ENCODE measurements at places on chromosomes 1 and 21. TPM values are rescaled to one million over a fixed set of nuclear protein-coding genes. Genes with fewer than 3 reads are reported as not detected.

The TTC24 gene
- total RNA-seq: not detected

The BSND gene
- total RNA-seq: not detected

The FAM177B gene
- not detected for total RNA-seq

The CFHR2 gene
- total RNA-seq: not detected

The AKR7A3 gene
- total RNA-seq: 0.33 TPM

The SMPDL3B gene
- 23.3 TPM for total RNA-seq

The SDC3 gene
- 49.0 TPM for total RNA-seq

DNA sequence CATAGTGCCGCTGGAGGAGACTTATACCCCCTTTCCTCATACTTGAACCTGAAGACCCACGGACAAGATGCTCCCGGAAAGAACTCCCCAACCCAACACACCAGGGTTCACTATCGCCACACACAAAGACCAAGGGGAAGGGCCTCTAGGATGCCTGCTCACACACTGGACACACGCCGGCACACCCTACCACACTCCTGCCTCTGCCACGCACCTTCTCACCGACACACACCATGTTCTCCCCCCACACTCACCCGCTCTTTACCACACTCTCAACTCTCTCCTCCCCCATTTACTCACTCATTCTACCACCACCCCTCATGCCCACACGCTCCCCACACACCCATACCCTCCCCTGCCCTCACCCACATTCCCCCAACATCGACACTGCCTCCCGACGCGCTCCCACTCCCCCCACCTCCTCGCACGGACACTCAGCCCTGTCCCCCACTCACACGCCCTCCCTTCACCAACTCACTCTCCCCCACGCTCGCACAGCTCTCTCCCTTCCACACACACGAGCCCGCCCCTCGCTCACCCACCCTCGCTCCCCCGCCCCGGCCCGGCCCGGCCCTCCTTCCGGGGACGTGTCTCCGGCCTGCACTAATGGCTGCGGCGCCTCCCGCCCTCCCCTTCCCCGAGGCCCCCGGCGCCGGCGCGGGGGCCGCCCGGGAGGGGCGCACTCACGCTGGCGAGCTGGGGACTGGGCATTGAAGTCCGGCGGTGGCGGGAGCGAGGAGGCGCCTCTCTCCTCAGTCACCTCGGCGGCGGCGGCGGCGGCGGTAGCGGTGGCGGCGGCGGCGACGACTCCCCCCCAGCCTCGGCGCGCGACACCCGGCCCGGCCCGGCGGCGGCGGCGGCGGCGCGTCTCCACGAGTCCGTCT lies 626 bp downstream of the PTP4A2 start:
- DNase-seq: no peak

DNA sequence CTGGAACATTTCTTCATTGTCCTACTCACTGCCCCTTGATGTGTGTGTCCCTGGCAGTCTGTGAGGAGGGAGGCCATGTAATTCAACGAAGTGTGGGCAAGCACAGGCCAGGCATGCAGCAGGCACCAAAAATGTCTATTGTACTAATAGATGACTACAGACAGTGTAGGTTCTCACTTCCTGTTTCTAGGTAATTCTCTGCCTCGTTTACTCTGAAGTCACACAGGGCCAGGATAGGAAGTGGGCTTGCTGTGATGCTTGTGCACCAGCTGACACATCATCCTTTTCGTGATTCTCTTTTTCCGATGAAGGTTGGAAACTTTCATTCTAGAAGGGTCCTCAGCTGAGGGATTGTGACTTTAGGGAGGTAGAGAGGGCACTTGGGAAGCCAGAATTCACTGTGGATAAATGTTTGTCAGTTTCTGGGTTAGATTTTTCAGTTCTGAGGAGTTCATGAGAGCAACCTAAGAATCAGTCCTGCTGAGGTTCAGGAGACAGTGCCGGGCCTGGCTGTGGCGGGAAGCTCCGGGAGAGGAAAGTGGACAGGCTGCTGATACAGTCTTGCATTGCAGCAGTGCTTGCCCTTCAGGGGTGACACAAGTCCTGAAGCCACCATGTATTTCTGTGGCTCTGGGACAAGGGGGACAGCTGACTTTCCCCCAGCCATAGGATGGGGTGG lies 4.3 kb upstream of the CSF1 start:
- no peak for DNase-seq

DNA sequence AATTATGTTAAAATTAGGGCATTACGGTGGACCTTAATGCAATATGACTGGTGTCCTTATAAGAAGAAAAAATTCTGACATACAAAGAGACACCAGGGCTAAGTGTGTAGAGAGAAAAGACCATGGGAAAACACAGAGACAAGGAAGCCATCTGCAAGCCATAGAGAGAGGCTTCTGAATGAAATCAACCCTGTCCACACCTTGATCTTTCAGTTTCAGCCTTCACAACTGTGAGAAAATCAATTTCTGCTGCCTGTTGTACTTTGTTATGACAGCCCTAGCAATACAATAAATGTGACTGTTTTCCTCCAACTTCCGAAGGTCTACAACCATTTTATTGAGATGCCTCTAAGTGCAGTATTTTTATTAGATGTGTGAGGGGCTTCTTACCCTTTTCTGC lies 1407.2 kb downstream of the MRPL39 start:
- no peak for DNase-seq

GRCh38 chr21:39016740-39017315 lies 166.4 kb downstream of the PSMG1 start:
- no peak for DNase-seq

DNA sequence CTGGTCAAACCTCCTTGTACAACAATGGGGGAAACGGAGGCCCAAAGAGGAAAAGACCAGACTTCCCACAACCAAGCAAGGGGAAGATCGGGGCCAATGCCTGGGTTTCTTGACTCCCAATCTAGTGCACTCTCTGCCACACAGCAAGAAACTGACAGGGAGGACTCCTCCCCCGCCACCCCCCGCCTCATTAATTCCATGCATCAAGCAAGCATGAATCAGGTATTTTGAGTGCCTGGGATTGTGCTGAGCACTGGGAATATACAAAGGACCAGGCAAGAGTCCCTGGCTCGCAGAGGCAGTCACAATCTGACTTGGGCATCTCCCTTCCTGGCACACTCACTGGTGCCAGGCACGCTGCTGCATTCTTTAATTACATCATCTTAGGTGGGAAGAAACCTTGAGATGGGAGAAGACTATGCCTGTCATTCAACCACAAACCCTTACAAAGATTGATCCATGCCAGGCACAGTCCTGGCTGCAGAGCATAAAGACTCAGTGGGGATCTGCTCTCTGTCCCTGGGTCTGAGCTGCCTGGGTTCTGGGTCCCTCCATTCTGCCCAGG lies 4.4 kb upstream of the KCNC4 start:
- no peak for DNase-seq

- no peak for DNase-seq
Measured at GRCh38 chr1:207308451-207309190, 12.9 kb upstream of the CD55 start.

GRCh38 chr21:41124641-41125201 lies 43.2 kb upstream of the BACE2 start:
- DNase-seq: no peak

DNA sequence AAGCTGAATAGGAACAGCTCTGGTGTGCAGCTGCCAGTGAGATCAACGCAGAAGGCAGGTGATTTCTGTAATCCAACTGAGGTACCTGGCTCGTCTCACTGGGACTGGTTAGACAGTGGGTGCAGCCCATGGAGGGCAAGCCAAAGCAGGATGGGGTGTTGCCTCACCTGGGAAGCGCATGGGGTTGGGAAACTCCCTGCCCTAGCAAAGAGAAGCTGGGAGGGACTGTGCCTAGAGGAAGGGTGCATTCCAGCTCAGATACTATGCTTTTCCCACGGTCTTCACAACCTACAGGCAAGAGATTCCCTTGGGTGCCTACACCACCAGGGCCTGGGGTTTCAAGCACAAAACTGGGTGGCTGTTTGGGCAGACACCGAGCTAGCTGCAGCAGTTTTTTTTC lies 183.2 kb downstream of the DNM3 start:
- DNase-seq: no peak

- no peak for DNase-seq
Measured at GRCh38 chr1:48943393-48943792, 166.7 kb upstream of the BEND5 start.

- no peak for DNase-seq
Measured at GRCh38 chr1:214146523-214146922, 134.4 kb upstream of the SMYD2 start.

DNA sequence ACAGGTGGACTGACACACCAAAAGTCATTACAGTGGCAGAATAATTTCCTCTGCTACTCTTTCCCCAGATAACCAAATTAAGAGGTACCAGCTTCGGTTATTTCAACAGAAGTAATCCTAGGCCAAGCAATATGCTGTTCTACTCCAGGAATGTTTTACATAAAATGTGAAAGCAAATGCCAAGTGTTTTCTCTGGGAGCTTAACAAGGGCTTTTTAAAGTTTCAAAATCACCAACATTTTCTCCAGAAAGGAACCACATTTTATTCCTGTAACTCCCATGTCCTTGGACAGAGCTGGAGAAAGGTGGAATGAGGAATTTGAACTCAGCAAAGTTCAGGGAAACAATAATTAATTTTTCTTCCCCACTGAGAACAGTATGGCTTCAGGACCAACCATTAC lies 27.2 kb downstream of the CNN3 start:
- DNase-seq: no peak

- DNase-seq: no peak
Measured at GRCh38 chr1:67647036-67647798, 37.8 kb upstream of the GADD45A start.

- DNase-seq: no peak
Measured at GRCh38 chr1:112614460-112615065, 4.4 kb downstream of the ST7L start.

- no peak for DNase-seq
Measured at GRCh38 chr1:222464841-222465210, 83.1 kb downstream of the HHIPL2 start.

- no peak for DNase-seq
Measured at GRCh38 chr1:151476083-151476482, 16.8 kb upstream of the POGZ start.

- DNase-seq: no peak
Measured at GRCh38 chr1:181033128-181033798, 520 bp upstream of the MR1 start.

DNA sequence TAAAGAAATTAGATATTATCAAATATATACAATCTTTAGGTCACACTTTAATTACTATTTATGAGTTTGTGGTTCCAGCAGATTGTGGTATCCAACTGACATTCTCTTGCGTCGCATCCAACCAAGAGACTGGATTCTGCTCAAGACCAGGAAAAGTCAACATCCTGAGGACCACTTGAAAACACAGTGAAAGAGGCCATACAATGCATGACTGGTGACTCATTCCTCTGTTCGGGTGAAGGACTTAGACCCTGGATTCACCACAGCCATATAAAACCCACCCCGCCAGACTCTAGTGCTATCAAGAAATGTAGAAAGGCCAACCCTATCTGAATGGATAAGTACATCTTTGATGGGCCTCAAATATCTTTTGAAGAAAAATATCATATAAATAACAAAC lies 14.5 kb upstream of the CFHR4 start:
- no peak for DNase-seq

DNA sequence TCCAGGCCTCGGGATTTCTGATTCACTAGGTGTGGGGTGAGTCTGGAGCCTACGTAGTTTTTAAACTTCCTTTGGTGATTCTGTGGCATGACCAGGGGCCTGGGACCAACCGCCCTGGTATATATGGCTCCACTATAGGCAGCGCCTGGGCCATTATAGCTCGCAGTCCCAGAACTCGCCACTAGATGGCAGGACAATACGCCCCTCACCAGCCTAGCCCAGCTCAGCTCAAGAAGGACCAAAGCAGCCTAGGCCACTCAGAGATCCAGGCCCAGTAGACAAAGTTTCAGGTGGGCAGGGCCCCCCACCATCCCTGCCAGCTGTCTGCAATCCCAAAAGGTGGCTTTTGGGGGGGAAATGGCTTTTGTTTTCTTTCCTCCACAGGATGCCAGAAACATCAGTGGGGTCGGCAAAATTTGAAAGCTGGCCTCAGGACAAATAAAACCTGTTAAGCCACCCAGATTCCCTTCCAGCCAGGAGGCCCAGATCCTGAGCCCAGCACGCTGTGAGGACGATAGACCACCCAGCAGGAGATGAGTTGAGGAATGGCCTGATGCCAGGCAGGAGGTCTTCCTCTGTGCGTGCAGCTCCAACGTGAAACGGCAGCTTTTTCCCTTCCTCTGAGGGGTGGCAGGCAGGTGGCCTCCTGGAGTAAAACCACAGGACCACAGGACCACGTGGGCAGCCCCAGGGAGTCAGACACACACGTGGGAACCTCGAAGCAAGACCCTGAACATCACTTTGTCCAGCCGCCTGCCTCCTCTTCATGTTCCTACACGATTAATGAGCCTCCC lies 24.8 kb upstream of the TMEM51 start:
- no peak for DNase-seq

DNA sequence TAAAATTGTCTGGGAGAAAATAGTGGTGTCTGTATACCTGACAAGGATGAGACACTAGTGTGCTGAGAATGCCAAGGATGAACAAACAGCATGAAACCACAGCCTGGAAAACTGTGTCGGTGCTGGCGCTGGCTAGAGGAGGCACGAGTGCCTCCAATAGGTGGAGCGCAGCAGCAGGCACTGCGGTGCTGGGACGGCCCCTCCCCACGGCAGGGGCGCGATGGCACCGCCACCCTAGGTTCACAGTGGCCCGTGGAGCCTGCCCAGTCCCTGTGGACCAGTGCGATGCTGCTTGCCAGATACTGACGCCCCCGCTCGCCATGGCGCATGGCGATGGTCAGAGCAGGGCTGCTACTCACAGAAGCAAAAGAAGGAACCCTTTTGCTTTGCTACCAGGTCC lies 6.8 kb downstream of the CFAP410 start:
- no peak for DNase-seq

DNA sequence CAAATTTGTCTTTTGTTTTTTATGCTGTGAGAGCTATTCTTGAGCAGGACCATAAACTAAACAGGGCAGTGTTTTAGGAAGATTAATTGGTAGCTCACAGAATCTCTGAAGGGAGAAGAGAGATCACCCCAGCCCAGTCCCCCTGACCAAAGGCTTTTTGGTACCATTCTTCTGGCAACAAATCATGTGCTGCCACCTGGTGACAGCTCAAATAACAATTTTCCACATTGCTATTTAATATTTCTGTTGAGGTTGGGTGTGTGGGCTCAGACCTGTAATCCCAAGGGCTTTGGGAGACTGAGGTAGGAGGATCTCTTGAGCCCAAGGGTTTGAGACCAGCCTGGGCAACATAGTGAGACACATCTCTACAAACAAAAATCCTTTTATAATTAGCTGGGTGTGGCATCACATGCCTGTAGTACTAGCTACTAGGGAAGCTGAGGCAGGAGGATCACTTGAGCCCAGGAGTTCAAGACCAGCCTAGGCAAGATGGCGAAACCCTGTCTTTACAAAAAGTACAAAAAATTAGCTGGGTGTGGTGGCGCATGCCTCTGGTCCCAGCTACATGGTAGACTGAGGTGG lies 2.2 kb upstream of the TESK2 start:
- no peak for DNase-seq

GRCh38 chr1:223016890-223017289 lies 126.2 kb downstream of the TLR5 start:
- no peak for DNase-seq

DNA sequence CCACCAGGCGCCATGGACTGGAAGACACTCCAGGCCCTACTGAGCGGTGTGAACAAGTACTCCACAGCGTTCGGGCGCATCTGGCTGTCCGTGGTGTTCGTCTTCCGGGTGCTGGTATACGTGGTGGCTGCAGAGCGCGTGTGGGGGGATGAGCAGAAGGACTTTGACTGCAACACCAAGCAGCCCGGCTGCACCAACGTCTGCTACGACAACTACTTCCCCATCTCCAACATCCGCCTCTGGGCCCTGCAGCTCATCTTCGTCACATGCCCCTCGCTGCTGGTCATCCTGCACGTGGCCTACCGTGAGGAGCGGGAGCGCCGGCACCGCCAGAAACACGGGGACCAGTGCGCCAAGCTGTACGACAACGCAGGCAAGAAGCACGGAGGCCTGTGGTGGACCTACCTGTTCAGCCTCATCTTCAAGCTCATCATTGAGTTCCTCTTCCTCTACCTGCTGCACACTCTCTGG lies 3.8 kb downstream of the GJB3 start:
- DNase-seq: no peak

All from kidney epithelial cell (primary cell).